ENCODE measurements at places on chromosomes 16 and 17.

DNA sequence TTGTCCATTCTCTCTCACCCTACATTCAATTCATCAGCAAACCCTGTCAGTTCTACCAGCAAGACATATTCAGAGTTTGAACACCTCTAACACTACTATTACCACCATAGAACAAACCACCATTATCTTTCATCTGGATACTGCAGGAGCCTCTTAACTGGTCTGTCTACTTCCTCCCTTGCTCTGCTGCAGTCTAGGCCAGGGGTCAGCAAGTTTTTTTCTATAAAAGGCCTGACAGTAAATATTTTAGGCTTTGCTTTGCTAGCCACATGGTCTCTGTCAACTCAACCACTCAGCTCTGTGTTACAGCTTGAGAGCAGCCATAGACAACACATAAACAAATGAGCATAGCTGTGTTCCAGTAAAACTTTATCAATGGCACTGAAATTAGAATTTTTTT, 13.8 kb downstream of the KCTD19 start:
- DNase-seq: no peak

DNA sequence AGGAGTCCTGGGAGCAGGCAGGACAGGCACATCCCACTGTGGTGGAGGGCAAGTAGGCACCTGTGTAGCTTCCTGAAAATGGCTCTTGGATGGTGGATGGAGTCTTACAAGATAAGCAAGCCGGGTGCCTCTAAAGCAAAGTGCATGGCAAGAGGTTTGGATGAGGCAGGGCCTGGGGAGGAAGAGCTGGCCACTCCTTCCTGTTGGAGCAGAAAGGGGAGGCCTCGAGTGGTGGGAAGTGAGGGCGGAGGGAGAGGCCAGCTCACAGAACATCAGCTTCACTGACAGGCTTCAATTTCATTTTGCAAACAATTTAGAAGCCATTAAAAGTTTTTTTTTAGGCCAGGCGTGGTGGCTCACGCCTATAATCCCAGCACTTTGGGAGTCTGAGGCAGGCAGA, 31.0 kb downstream of the CD300A start:
- no peak for DNase-seq

GRCh38 chr17:3553419-3554401, 3.9 kb downstream of the TRPV3 start:
- no peak for DNase-seq

GRCh38 chr16:57017251-57017650, 27.9 kb downstream of the NLRC5 start:
- no peak for DNase-seq

DNA sequence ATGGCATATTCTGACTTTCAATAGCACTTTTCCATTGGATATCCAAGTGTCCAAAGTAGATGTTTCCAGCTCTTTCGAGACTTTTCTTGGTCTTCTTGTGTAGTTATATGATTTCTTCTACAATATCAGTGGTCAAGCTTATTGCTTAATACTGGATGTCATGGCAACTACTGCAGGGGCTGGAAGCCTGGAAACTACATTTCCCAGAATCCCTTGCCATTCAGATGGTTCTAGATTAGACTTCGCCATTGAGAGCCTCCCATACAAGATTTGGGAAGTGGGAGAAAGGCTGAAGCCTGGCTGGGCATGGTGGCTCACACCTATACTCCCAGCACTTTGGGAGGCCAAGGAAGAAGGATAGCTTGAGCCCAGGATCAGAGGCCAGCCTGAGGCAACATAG, 153.6 kb downstream of the C16orf95 start:
- no peak for DNase-seq

DNA sequence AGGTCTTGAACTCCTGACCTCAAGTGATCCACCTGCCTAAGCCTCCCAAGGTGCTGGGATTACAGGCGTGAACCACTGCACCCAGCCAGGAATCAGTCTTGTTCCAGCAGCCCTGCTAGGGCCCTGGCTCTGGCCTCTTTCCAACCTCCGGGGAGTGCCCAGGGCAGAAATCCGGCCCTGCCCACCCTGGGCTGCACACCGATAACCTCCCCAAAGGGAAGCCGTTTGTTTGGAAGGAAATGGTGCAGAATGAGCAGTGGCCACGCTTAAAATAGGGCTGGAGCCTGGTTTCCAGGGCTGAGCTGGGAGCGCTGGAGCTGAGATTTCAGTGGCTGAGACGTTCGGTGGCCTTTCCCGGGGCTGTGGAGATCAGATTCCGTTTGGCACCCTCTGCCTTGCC, 17.8 kb upstream of the EMP2 start:
- no peak for DNase-seq

- no peak for DNase-seq
Measured at GRCh38 chr17:57809879-57810278, 40.0 kb downstream of the MRPS23 start.

DNA sequence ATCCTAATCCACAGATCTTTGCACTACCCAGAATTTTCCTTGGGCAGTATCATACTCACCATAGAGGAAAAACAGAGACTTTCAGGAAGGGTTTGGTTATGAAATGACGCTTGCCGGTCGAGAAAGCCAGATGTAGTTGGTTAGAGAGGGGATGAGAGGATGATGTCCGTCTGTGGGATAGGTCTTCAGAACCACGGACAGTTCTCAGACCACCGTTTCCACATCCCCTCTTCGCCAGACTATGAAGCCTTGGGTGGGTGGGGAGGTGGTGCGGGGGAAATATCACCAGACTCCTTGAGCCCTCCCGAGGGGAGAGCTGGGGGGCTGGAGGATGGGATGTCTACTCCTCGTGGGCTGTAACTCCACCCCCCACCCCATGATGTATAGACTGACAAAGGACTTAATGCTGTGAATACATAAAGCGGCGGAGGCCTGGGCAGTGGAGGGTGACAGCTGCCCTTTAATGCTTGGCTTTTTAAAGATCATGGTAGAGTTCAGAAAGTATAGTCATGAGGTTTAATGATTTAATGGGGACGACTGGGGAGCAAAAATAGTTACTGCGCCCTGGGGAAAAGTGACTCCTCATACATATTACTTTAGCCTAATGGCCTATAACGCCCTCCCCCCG, 96.6 kb downstream of the MRM1 start:
- no peak for DNase-seq

- DNase-seq: peak; percentile 53
Measured at GRCh38 chr16:50697881-50698767, 4.7 kb downstream of the NOD2 start.

DNA sequence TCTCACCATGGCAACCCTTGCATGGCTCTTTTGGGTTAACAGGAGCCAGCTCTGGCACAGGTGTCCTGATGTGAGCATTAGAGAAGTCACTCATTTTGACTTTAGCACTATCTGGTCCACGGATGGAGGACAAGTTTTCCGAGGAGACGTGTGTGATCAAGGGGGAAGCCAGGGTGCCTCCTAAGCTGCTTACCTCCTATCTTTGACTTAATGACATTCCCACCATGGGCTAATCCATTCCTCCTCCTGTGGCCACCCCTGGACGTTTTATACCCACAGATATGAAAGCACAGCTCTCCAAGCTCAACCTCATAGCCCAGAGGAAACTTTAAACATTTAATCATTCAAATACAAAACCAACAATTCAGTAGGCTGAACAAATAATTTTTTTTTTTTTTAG, 18.8 kb downstream of the MPP2 start:
- DNase-seq: no peak

GRCh38 chr16:10181196-10182162, 749 bp downstream of the GRIN2A start:
- peak; percentile 80 for DNase-seq

DNA sequence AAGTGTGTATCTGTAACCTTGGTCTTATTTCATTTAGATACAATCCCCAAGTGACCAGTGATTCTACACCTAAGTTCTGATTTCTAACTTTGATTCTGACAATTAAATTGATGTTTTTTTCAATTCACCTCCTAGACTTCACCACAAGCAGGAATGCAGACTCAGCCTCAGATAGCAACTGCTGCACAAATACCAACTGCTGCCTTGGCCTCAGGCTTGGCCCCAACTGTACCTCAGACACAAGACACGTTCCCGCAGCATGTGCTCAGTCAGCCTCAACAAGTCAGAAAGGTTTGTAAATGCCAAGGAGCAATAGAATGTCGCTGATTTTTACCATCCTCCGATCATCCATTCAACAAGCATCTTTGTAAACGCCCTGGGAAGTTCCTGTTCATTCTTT, 177.7 kb downstream of the MRTFB start:
- no peak for DNase-seq

DNA sequence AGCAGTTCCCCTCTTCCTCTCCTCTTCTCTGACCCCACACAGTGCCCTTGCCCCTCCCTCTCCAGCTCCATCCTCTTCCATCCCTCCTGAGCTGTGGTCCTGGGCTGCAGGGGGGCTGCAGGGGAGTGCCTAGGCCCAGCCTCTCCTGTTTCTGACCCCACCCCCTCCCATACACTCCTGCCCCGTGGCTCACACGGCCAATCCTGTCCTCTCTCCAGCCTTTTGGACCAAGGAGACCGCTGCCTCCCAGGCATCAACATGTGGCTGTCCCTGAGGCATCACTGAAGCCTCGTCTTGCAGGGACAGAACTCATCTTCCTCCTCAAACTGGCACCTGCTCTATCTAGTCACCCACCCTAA, 6.7 kb downstream of the CLUH start:
- no peak for DNase-seq
